ENCODE measurements at places on chromosomes 3 and 15. TPM values are rescaled to one million over a fixed set of nuclear protein-coding genes. Genes with fewer than 3 reads are reported as not detected.

GRCh38 chr3:53464424-53464823 is 30.0 kb upstream of the CACNA1D start:
- DNase-seq = no peak

DNA sequence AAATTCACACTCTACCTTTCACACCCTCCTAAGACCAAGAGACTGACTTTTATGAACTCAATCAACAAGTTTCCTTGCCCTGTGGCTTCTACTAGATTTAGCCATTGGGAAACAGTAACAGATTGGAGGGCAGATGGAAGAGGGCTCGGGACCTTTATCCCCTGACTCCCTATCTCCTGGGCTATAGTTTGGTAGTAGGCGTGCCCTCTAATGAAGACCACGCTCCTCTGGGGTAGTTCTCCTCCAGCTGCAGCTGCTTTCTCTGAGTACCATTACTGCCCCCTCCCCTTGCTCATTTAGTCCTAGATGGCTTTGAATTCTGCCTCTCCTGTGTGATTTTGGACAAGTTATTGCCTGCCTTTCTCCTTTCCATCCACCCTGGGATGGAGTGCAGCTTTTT is 33.3 kb downstream of the FMN1 start:
- DNase-seq = no peak

GRCh38 chr3:52108302-52109232 is 45.7 kb downstream of the POC1A start:
- DNase-seq = no peak

DNA sequence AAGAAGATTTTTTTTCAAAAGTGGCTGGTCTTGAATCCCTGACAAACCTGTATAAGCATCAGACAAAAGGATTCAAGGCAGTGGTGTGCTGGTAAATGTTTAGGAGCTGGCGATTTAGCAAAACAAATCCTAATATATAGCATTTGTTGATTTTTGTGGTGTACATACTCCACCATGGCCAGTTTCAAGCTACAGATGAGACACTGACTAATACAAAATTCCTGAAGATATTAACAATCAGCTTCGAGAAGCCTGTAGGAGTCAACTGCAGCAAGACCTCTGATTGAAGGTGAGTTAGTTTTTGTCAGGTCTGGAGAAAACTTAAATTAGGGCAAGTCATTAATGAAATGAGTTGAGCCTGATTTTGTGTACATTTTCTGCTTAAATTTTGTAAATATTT is 6.7 kb downstream of the STRIT1 start:
- no peak for DNase-seq

GRCh38 chr3:169052465-169053302 is 610.8 kb downstream of the MECOM start:
- no peak for DNase-seq

GRCh38 chr15:57619746-57620145 is 28.0 kb downstream of the MYZAP start:
- DNase-seq = no peak

DNA sequence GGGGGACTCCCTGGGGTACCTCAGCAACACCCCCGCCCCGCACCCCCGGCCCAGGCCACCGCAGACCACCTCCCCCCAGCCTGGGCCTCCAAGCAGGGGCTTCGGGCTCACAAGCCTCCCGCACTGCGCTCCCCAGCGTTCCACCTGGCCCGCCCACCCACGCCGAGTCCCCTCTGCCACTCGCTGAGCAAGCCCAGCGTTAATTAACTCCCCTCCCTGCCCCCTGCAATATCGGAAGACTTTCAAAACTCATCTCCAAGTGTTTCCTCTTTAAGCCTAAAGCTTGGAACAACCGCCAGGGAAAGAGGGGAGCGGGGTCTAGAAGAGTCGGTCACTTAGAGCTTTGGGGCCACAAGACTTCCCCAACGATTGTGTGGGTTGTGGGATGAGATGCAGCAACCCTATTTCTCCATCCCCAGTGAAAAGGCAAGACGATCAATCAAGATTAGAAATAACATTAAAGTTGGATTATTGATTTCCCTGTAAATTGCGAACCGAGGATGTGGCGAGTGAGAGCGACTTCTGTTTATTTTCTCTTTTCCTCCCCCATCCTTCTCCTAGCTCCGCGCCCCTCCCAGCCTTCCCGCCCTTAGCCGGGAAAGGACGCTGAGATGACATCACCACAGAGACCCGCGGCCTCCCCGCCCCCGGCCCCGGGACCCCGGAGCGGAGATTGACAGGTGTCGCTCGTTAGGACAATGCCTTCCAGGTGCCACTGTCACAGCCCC is 30.2 kb downstream of the NR2F2 start:
- no peak for DNase-seq

DNA sequence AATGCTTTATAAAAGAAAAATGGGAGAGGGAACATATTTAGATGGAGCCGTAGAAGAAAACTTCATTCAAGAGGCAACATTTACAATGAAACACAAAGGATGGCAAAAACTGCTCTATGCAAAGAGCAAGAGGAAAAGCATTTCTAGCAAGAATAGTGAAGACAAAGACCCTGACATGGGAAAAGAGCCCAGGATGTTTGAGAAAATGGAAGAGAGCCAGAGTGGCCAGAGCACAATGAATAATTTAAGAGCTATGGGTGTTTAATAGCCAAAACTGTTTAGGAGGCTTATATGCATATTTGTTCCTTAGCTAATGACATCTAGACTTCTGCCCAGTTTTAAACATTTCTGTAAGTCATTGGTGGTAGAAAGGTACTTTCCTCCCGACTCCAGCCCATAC is 25.4 kb upstream of the SEMA6D start:
- DNase-seq = no peak

DNA sequence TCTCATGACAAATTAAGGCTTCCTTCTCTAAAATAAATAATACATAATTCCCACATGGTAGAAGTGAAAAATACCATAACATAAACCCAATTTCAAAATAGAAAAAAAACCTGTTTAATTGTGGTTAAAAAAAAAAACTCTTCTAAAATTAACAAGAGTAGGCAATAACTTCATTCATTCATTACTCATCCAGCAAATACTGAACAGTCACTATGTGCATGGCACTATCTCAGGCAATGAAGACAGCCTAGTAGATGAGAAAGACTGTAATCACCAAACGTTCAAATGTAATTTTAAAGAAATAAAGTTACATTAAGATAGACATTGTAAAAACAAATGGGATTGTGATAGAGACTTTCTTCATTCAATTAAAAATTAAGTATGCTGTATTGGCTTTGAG is 43.4 kb downstream of the TFDP2 start:
- no peak for DNase-seq

DNA sequence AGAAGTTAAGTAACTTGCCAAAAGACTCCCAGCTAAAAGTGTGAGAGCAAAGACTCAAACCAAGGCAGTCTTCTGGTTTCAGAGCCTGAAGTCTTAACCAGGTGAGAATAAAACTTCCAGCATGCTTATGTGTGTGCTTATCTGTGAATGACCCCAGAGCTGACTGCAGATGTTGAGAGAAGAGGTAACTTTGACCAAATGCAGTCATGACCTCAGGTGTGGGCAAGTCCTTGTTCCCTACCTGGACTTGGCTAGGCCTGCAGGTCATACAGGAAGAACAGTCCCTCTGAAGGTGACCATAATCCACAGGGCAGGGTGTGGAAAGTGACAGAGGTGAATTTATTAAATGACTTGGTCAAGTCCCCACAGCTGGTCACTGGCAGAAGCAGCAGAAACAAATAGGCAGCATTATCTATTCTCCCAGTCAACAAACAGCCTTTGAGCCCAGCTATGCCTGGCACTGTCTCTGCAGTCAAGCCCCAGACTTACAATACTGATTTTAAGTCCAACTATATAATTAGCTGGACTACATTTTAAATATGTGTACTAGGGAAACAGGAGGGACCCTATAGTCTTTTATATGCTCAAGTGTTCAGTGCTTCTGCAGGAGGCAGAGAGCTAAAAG is 3.0 kb upstream of the CPEB1 start:
- no peak for DNase-seq

DNA sequence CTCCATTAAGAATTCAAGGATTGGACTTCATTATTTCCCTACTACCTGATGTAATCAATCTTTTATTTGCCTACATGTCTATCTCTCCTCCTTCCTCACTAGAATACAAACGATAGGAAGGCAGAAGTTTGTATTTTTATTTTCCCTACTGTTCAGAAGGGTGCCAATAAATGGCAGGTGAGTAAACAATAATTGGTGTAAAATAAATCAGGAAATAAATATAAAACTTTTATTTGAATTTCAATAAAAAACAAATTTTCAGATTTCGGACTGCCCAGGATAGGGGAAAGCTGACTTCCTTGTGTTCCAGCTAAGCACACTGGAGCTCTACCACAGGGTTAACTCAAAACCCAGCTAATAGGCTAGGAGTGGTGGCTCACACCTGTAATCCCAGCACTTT is 636.3 kb upstream of the BCHE start:
- no peak for DNase-seq

DNA sequence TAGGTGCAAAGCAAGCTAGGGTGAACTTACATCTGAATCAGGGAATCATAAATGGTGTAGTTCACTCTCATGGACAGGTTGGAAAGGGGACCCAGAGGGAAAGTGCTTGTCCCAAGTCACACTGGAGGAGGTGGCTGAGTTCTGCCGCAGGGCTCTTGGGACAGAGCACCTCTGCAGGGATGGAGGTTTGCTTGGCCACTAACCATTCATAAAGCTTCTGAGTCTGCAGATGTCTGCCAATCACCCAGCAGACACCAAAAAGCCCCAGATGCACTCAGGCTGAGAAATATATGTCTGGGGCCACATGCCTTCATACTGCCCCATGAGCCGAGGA is 17.9 kb upstream of the RTP2 start:
- DNase-seq = no peak

- DNase-seq = no peak
Measured at GRCh38 chr3:133742351-133743091, 3.7 kb upstream of the TF start.

GRCh38 chr3:121488628-121489027 is 57.2 kb downstream of the POLQ start:
- no peak for DNase-seq

GRCh38 chr3:18346097-18346496 is 79.0 kb downstream of the SATB1 start:
- no peak for DNase-seq

GRCh38 chr15:31326875-31327668 is 437 bp downstream of the KLF13 start:
- peak; percentile 90 for DNase-seq

GRCh38 chr3:95343228-95343627 is 1280.4 kb downstream of the NSUN3 start:
- no peak for DNase-seq

DNA sequence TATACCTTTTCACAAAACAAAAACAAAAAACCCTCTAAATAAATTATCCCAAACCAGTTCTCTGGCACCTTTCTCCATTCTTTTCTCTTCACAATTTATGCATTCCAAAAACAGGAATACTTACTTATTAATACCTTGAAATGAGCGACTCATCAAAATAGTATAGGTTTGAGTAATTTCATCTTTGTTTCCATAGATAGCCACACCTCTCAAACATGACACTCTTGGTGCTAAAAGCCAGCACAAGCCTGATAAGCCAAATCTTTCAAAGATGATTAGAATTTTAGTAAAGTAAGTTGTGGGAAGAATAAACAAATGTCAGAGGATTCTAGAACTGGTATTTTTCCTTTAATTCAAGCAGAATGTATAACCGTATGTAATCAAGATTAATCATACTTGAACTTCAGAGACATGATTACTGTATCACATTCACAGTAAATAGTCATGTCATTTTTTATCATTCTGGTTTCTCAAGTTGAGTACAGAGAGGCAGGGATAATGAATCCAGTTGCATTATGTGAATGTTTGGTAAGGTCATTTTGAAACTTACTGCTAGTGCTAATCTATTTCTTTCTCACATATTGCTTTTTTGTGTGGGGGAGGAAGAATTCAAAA is 12.1 kb upstream of the WDR5B start:
- no peak for DNase-seq

- DNase-seq = no peak
Measured at GRCh38 chr3:173993299-173993698, 595.8 kb downstream of the NLGN1 start.

- DNase-seq = no peak
Measured at GRCh38 chr3:187802203-187802927, 57.1 kb upstream of the BCL6 start.

DNA sequence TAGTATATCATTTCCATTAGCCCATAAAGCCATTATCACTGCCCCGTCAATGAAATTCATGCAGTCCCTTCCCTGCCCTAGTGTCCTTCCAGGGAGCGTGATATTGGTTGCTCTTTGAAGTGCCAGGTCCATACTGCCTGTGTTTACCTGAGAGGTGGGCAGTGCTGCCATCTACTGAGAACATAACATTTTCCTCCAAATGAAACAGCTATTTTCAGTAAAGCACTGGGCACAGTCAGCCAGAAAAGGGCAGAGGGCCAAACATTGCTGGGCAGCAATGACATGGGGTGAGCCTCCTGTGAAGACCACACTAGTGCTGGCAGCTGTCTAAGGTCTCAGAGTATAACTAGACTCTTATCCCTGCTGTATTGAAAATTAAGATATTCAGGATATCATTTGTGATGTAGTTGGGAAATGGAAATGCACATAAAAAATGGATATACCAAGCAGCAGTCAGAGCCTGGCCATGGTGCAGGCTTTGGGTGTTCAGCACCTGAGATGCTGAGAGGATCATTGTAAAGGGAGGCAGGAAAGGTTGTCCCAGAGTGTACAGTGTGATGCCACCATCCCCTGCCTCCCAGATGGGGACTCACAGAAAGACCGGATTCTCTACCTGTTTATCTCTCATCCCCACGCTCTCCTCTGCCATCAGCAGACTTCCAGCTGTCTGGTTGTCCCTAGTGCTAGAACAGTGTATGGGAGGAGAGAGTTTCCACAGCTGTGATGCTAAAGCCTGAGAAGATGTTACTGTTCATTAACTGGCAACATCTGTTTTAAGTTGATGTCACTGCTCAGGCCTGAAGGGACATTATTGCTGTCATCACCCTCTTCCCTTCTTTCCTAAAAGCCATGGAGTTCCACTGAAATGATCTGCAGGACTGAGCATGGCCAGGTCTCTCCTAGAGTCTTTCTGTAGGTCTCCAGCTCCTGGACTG is 108.8 kb downstream of the ARNT2 start:
- DNase-seq = no peak

GRCh38 chr3:11950576-11950975 is 53.6 kb upstream of the SYN2 start:
- no peak for DNase-seq

SH2D7 gene
- total RNA-seq = not detected

MYEF2 gene
- 21.3 TPM for total RNA-seq

C3orf20 gene
- total RNA-seq = 0.14 TPM

MEIS2 gene
- total RNA-seq = 26.7 TPM

AHSG gene
- total RNA-seq = not detected

ZNF860 gene
- 1.6 TPM for total RNA-seq

GRK7 gene
- total RNA-seq = 0.12 TPM

ZNF660 gene
- total RNA-seq = 5.9 TPM

ZNF654 gene
- total RNA-seq = 20.6 TPM

GOLGA8O gene
- 2.1 TPM for total RNA-seq

All from upper lobe of right lung (tissue), 1 donor.